ENCODE measurements at places on chromosomes 7 and 10.

GRCh38 chr10:21090609-21091082 is 193.5 kb upstream of the NEBL start:
- DNase-seq = peak; percentile 45

DNA sequence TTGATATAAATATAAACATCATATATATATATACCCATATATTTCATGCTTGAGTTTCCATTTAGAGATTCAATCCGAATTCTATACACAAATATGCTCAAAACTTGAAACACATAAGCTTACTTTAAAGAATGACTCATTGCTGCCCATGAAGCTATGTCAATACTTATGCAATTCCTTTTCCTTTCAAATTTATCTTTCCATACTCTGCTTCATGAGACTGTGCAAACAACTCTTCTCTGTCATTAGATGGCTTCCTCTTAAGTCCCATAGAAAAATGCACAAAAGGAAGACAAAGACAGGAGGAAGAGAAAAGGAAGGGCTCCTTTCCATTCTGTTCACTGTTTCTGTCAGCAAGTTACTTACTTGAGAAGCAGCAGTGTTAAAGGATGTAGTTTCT is 895.7 kb upstream of the SORCS1 start:
- no peak for DNase-seq

DNA sequence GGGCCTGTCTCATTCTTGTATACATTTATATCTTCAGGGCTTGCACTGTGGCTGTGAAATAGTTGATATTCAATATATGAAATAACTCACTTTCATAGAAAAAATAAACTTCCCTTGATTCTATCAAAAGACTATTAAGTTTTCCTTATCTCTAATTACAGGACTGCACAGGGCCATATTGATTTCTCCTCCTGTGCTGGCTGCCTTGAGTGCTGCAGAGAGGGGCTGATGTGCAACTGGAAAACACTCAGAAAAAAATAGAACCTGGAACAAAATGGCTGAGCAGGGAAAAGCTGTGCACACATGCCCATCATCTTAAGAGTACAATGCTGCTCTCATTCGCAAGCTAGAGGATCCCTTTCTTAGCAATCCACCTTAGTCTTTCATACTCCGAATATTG is 5.9 kb upstream of the HDAC9 start:
- peak; percentile 54 for DNase-seq

GRCh38 chr7:101537935-101538595 is 91.0 kb downstream of the MYL10 start:
- DNase-seq = no peak

DNA sequence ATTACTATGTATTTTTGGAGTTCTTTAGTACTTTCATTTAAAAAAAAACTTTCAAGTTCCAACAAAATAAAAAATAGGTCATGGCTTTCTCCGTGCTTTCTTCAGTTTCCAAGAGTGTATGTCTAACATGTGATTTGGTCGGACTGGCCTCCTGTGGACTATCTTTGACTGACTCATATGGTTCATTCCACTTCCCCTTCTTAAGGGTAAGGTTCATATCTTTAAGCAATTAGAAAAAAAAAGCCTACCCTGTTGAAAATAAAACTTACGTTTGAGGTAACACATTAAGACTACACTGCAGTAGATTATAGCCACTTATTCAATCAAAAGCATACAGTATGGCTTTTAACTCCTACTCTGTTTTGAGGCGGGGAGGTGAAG is 112.8 kb upstream of the AHR start:
- DNase-seq = no peak

GRCh38 chr7:135995748-135996147 is 18.6 kb upstream of the MTPN start:
- DNase-seq = no peak

GRCh38 chr7:22633954-22634474 is 93.0 kb upstream of the IL6 start:
- no peak for DNase-seq

DNA sequence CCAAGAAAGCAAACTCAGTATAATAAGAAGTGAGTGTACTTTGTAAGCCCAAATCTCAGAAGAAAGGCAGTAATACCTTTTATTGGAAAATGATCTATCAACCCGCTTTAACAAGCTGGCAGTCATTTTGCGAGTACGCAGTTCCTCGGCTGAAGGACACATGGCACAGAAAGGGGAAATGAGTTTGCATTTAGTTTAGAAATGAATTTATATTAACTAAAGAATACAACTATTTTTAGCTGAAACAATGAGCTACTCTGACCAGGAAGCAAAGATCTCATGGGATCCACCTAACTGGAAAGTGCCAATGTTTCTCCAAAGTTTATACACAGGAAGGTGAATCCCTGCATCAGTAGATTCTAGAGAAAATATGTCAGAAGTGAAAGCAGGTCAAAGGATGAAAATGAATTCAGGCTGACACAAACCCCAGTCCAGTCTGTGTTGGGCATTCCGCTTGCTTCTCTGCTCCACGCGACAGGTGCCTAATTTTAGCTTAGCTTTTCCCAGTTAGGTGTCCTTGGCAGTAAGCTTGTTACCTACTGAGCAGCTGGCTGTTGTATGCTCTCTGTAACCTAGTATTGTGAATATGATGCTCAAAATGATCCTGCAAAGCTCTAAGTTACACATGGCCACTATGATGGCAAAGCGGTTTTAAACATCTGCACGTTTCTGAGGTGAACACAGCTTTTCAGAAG is 112.8 kb downstream of the LARP4B start:
- DNase-seq = no peak

GRCh38 chr10:113020475-113020753 is 70.4 kb downstream of the TCF7L2 start:
- DNase-seq = no peak

GRCh38 chr10:88041243-88042159 is 178.1 kb downstream of the PTEN start:
- no peak for DNase-seq

GRCh38 chr10:132137111-132138072 is 49.4 kb upstream of the DPYSL4 start:
- DNase-seq = no peak

DNA sequence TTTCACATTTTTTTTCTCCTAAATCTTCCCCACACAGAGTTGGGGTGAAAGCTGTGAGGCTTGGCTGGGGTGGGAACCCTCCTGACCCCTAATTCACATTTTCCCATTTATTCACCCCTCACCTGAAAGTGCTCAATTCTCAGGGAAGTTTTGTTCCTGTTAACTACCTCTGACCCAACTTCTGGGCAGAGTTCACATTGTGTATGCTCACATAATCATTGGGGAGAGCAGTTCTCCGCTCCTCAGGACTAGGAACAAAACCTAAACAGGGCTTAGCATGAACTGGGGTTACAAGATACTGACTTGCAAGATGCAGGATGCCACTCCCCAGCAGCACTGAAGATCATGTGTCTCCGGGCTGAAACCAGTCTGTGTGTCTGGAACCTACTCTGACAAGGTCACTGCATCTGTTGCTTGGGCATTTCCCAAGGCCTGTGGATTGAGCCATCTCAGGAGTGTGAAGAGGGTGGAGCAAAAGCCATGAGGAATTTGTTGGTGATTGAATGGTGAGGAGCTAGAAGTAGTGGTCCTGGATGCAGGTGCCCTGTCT is 258.1 kb upstream of the IGFBP3 start:
- DNase-seq = no peak

- no peak for DNase-seq
These were observed 205.6 kb upstream of the PFKP start for GRCh38 chr10:2861632-2862210.

DNA sequence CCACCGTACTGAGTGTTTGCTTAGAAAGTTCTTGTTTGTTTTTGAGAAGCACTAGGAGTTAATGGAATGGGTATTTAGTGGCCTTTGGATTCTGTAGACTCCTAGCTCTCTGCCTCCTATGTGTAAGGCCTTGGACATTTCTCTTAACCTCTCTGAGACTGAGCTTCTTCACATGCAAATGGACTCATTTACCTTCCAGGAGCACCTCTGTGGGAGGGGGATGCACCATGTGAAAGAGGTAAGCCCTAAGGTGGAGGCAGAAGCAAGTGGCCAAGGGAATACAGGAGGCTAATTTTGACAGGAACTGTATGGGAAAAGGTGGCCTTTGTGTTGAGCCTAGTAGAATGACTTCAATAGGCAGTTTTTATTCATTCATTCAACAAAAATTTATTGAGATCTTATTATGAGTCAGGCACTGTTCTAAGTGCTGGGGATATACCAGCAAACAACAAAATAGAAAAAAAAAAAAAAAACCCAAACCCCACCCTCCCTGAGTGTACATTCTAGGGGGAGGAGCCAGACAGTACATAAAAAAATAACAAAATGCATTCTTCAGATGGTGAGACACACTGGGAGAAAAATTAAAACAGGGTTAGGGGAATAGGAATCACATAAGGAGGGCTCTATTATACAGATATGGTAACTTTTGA is 9.2 kb upstream of the EPHA1 start:
- no peak for DNase-seq
